ENCODE measurements at places on chromosomes 13 and 19. TPM values are rescaled to one million over a fixed set of nuclear protein-coding genes. Genes with fewer than 3 reads are reported as not detected.

DNA sequence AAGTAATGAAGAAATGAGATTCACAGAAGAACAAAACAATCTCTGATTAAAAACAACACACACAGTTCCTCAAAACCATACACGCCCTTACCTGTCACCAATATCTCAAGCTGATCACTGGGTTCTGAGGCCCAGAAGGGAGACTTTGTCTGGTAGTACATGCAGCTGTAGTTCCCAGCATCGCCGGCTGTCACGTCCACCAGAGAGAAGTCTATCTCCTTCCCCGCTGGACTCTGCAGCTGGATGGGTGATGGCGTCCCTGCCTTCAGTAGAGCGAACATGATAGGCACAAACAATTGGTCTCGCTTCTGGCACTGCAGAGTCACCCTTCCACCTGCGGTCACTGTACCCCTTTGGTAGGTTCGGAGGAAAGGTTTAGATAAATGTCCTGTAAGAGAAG lies 7.3 kb downstream of the TARM1 start:
- DNase-seq: no peak

DNA sequence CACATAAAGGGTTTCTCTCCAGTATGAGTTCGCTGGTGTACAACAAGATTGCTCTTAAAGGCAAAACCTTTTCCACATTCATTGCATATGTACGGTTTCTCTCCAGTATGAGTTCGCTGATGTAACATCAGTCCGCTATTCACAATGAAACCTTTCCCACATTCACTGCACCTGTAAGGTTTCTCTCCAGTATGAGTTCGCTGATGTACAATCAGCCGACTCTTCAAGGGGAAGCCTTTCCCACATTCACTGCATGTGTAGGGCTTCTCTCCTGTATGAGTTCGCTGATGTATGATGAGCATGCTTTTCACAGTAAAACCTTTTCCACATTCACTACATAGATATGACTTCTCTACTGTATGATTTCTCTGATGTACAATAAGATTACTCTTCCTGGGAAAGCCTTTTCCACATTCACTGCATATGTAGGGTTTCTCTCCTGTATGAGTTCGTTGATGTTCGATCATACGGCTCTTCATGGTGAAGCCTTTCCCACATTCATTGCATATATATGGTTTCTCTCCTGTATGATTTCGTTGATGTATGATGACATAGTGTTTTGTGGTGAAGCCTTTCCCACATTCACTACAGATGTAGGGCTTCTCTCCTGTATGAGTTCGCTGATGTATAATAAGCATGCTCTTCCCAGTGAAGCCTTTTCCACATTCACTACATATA lies 6.0 kb upstream of the ZNF614 start:
- no peak for DNase-seq

- DNase-seq: peak; percentile 3
These were observed 19.0 kb downstream of the BIVM start for GRCh38 chr13:102817907-102818306.

TNNI3 gene
- total RNA-seq: not detected

MYO9B gene
- total RNA-seq: 86.9 TPM

PMIS2 gene
- not detected for total RNA-seq

GFY gene
- not detected for total RNA-seq

KEAP1 gene
- 64.8 TPM for total RNA-seq
